ENCODE measurements at places on chromosomes 6 and 20. TPM values are rescaled to one million over a fixed set of nuclear protein-coding genes. Genes with fewer than 3 reads are reported as not detected.

- DNase-seq, result no peak
Observed at GRCh38 chr6:87350516-87350915, 5.9 kb downstream of the C6orf163 start.

- DNase-seq, result no peak
Observed at GRCh38 chr6:155147958-155148663, 115.7 kb upstream of the CLDN20 start.

The GPR6 gene
- total RNA-seq, result not detected

- no peak for DNase-seq
Observed at GRCh38 chr6:25535632-25536225, 116.3 kb upstream of the SCGN start.

- no peak for DNase-seq
Observed at GRCh38 chr20:3658716-3659491, 4.3 kb downstream of the GFRA4 start.

- no peak for DNase-seq
Observed at GRCh38 chr6:149085557-149085938, 232.0 kb upstream of the TAB2 start.

The ZFP57 gene
- 3.1 TPM for total RNA-seq

The MYT1 gene
- total RNA-seq, result not detected

DNA sequence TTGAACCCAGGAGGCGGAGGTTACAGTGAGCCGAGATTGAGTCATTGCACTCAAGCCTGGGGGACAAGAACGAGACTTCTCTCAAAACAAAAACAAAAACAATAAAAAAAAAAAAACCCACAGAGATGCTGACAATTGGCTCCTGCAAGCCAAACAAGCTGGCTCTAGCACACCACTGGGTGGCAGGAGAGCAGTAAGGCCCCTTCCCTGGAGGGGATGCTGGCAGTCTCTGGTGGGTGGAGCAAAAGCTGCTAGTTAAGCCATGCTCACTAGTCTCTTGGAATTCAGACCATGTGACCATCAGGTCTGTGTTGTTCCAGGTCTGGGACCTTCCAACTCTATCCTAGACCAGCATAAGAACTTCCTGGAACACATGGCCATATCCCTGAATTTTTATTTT, 18.9 kb upstream of the DSN1 start:
- no peak for DNase-seq

- DNase-seq, result no peak
Observed at GRCh38 chr6:80021591-80021990, 17.1 kb downstream of the TTK start.

- no peak for DNase-seq
Observed at GRCh38 chr20:3933218-3933617, 44.0 kb downstream of the PANK2 start.

GRCh38 chr6:148557796-148558321, 189.0 kb upstream of the UST start:
- DNase-seq, result no peak

The EPHA7 gene
- total RNA-seq, result not detected

GRCh38 chr20:4012589-4012988, 2.8 kb downstream of the RNF24 start:
- DNase-seq, result no peak

GRCh38 chr6:37025621-37026466, 20.4 kb downstream of the FGD2 start:
- DNase-seq, result no peak

DNA sequence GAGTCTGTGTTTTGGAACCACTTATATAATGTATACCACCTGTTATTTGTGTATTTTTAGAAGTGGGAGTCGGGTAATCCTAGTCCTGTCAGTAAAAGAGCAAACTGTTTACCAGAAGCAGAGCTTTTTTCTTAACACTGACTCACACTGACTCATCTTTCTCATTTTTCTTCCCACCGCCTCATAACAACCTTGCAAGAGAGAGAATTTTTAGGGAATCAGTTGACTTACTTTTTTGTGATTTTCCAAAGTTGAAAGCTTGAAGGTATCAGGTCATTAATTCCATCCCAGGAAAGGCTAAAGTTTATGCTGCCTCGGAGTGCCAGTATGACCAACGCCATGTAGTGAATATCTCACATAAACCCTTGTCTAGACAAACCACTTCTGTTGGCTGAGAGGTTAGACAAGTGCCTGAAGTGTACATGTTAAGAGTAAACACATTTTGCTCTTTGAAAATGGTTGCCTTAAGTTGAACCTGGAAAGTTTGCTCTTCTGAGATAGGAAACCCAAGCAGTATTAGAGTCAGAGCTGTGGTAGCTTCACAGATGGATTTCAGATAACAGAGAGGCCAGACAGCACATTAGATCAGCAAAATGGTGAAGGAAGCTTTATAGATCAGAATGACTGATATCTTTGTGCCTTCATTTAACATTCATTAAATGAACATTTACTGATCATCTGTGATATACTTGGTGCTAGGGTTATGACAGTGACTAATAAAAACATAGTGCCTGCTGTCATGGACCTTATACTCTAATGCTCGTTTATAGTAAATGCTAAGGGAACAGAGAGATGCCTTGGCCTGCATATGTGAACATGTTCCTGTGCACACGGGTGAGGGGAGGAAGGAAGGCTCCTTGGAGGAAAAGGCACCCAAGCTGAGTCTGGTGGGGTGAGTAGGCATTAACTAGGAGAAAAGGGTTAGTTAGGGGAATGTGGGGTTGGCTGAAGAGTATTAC, 29.1 kb upstream of the PKIG start:
- DNase-seq, result no peak

The BHLHE23 gene
- not detected for total RNA-seq

DNA sequence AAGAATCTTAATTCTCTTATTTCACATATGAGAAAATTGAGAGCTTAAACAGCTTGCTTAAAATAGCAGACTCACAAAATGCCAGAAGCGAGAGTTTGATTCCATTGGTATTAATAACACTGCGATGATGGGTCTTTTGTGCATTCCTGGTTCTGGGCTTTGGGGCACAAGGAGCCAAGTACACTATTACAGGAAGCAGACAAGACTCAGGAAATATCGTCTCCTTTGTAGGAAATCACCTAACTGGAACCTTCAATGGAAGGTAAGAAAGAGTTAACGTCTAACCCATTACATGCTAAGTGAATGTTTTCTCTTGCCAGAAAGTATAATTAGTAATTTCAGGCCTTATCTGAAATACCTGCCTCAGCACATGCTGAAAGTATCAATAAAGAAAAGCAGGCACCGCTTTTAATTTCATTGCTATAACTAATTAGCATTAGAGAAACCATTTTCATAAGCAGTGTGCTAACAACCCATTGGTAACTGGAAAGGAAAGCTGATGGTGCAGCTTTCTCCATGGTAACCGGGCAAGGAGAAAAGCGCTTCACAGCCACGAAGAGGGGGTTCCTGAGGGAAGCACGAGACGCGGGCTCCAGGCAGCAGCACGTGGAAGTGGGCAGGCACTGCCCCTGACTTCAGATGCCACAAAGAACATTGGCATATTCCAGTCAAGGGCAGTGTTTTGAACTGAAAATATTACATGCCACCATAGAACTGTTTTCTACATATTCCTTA, 206.7 kb upstream of the AGPAT4 start:
- no peak for DNase-seq

The MAS1L gene
- not detected for total RNA-seq

The C20orf202 gene
- 0.68 TPM for total RNA-seq

GRCh38 chr6:125871365-125871764, 80.6 kb downstream of the NCOA7 start:
- DNase-seq, result no peak

GRCh38 chr6:13358511-13358910, 30.2 kb upstream of the TBC1D7 start:
- no peak for DNase-seq

DNA sequence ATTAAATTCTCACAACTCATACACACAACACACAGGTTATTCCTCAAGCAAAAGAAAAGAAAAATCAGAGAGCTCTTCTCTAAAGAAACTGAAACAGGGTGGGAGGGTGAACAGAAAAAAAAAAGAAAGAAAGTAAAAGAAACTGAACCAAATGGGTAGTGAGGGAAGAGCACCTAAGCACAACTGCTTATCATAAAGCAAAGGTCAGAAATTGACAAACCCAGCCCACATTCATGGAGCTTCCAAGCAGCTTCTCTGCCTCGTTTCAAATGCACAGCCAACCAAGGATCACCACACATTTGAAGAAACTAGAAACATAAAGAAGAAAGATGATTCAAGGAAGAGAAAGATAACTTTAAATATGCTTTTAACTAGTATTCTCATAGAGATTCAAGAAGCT, 90.5 kb downstream of the RNGTT start:
- no peak for DNase-seq
